Activated CD8-positive, alpha-beta T cell treated with anti-CD3 and anti-CD28 coated beads, Interleukin-2, amount 10 ng/mL, durations not matched to agents 7 days and 5 days (primary cell): ENCODE measurements at places on chromosomes 3 and 15. TPM values are rescaled to one million over a fixed set of nuclear protein-coding genes. Genes with fewer than 3 reads are reported as not detected.

- DNase-seq = no peak
Observed at GRCh38 chr3:63864965-63865327, 1.3 kb downstream of the ATXN7 start.

The SKOR1 gene
- total RNA-seq = 0.32 TPM

The GLT8D1 gene
- total RNA-seq = 36.4 TPM

DNA sequence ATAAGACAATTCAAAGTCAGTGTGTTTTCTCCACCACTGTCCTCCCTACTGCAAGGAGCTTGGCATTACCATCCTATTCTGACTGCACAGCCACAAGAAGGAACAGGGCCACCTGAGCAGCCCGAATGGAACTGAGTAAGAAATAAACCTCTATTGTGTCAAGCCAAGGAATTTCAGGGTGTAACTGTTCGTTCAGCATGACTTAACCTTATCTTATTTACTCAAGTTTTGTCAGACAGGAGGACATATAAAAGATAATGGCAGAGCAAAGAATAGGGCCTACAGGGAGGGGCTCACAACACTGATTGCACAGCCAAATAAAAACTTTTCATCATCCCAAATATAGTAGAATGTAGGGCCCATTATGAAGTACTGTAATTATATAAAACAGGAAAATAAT lies 236.1 kb downstream of the NEK10 start:
- DNase-seq = no peak

- no peak for DNase-seq
Observed at GRCh38 chr15:63414474-63415120, 33.0 kb upstream of the CA12 start.

The GOLGA8N gene
- total RNA-seq = 32.0 TPM

DNA sequence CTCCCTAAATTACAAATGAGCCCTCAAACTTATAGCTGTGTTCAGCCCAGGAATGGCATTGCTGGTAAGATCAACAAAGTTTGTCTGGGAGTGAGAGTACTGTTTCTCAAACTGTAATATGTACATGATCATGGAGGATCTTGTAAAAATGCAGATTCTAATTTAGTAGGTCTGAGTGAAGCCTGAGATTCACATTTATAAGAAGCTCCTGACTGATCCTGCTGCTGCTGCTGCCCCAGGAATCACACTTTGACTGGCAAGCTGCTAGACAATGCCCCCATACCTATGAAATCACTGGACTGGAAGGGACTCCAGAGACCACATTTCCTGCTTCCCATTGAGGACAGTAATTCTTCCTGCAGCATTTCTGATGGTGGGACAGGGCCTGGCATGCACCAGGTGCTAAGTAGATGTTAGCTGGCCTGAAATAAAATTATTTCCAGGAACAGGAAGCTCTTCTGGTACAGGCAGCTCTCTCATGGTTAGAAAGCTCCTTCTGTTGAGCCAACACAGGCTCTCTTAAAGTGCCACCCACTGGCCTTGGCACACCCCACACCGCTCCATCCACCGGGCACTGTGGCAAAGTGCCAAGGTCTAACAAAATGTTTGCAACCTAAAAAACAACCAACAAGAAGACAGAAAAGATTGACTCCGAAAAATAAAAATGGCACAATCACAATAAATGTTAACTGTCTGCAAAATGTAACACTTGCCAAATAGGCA lies 36.7 kb upstream of the ZNF710 start:
- DNase-seq = no peak

DNA sequence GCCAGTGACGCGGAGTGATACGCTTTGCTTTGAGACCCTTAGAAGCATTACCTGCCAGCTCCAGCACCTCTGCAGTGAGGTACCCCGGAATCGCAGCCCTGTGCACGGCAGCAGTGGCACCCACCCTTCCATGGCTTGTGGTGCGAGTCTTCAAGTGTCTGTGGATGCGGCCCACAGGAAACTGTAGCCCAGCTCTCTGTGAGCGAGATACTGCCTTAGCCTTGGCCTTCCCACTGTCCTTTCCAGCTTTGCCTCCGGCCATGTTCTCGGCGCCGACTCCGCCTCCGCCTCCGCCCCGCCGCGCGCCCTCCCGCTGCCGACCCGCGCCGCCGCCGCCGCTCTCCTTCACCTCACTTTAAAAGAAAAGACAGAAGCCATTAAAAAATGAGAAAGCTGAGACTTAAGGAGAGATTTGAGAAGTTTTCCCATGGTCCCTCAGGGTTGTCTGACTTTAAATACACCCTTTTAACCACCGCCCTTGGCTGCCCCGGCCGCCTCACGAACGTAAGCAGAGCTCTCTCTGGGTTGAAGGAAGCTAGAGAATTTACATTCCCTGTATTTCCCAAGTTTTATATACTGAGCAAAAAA lies 78.5 kb upstream of the FAM174B start:
- peak; percentile 25 for DNase-seq

GRCh38 chr3:21991061-21991460 lies 240.1 kb upstream of the ZNF385D start:
- no peak for DNase-seq

DNA sequence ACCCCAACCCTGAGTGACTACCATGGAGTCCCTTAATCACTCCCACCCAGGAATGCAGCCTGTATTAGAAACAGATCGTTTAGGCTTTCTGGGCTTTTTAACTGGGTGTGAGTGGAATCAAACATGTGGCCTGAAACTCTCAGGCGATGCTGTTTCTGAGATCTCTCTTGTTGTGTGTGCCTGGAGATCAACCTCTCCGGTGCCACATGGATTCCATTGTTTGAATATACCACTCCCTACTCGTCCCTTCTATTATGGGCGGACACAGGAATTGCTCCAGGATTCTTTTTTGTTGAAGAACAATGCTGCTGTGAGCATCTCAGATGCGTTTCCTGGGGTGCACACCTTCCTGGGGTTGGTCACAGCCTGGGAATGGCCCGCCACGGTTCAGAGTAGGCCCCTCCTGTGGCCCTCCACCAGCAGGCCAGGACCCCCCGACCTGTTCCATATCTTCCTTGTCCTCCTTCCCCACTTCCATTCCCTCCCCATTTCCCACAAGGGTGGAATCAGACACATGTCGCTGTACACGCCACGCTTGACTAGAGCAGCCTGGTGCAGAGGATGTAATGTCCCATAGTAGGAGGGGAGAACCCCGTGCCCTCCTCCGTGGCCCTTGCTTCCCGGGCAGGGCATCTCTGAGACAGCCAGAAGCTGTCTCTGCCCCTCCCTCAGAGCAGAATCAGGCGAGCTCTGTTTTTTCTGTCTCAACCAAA lies 36.4 kb upstream of the PRR23E start:
- DNase-seq = no peak

- no peak for DNase-seq
Observed at GRCh38 chr3:62875558-62876002, 364 bp upstream of the CADPS start.

DNA sequence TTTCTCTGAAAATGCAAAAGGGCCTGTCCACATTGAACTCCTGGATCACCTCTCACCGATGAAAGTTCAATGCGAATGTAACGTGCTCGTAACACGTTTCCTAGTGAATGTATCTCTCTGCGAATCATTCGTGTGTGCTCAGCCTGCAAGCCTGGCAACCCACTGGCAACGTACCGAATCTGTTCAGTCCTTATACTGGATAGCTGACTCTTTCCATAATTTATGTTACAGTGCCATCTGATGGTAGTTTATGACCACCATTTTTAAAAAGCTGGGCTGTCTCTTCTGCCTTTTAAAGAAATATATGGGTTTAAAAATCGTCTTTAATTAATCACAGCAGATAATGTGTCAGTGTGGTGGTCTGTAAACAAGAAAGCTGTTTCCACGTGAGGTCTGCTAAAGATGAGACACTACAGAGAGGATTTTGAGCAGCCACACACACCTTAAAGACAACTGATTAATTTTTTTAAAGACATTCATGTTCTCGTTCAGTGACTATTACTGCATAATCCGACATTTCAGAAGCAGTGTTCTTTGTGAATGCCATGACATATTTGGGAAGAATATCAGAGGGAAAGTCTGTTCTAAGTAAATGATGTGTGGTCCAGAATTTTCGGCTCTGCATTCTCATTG lies 69.4 kb upstream of the FOXP1 start:
- peak; percentile 23 for DNase-seq

DNA sequence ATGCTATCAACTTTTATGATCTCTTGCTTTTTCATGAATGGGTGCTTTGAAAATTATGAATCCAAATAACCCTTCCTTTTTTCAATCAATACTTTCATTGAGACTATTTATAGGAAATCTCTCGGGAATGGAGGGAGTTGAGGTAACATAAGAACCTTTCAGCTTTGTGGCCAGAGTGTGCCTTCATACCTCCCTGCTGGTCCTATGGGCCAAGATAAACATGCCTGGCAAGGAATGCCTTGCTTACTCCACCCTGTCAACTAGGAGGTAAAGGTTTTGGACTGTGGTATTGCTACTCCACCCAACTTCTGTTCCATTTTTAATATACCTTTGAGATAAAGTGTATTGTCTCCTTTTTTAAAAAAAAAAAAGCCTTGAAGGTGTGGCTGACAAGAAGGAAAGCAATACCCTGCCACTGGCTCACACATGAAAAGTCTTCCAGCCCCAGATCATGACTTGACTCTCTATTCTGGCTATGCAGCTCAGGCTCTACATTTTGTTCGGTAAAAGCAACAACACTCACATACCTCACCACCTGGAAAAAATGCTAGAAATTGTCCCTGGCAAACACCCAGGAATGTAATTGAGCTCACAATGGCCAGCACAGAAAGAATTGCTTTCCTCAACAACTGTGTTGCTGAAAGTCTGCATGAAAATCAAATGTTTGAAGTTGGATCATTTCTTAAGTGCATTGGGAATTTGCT lies 35.8 kb downstream of the COL8A1 start:
- no peak for DNase-seq

The IGSF10 gene
- total RNA-seq = not detected

The MELTF gene
- total RNA-seq = 8.2 TPM

DNA sequence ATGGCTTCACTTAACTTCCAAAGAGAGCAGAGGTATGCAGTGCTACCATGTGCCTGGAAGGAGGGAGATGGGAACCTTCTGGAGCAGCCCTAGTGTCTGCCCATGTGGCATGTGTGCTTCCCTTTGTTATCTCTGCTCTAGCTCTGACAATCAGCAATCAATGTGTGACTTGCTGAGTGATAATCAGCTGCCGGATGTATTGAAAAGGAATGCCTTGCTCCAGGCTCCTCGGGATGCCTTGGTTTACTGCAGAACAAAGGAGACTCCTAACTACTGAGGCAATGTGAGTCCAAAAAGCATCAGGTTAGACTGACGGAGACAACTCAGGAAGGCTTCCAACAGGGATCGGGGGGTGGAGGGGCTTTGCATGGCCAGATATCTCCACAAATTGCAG lies 36.0 kb upstream of the CORO2B start:
- no peak for DNase-seq

The CCR3 gene
- 0.37 TPM for total RNA-seq

DNA sequence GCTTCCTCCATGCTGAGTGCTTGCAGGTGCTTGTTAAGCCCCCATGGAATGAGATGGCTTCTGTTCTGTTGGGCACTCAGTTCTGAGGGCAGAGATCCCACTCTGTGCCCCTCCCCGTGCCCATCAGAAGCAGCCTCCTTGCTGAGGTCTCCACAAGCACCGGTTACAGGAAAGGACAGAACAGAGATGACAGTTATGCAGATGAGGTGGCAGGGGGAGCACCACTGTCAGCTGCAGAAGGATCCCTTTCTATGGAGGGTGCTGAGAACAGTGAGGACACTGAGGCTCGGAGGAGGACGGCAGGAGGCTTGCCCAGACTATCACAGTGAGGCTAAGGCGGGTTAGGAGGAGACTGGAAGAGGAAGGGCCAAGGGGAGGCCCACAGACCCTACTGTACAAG lies 12.4 kb downstream of the CACNA2D2 start:
- no peak for DNase-seq

The MORC1 gene
- not detected for total RNA-seq

GRCh38 chr3:25870452-25870851 lies 80.6 kb downstream of the OXSM start:
- DNase-seq = no peak
